Pulmonary artery endothelial cell (primary cell): ENCODE measurements at places on chromosomes 3 and 15. TPM values are rescaled to one million over a fixed set of nuclear protein-coding genes. Genes with fewer than 3 reads are reported as not detected.

ADAMTSL3 gene
- not detected in 2 replicates for total RNA-seq

CLDN18 gene
- total RNA-seq, result not detected in 2 replicates

ADAMTS17 gene
- total RNA-seq, result 0.13 and 0.14 TPM in 2 replicates

ITIH4 gene
- total RNA-seq, result 0.49 and 0.53 TPM in 2 replicates

DNASE1L3 gene
- 0.07 and 0.20 TPM in 2 replicates for total RNA-seq

SQOR gene
- total RNA-seq, result 94.7 and 101 TPM in 2 replicates

NGLY1 gene
- total RNA-seq, result 37.3 and 42.1 TPM in 2 replicates

CMTM8 gene
- 2.6 and 2.8 TPM in 2 replicates for total RNA-seq

SCAPER gene
- total RNA-seq, result 5.9 and 7.7 TPM in 2 replicates

SCN11A gene
- 0.07 TPM in 1 of 2 replicates, not detected in the other for total RNA-seq

BFSP2 gene
- not detected in 2 replicates for total RNA-seq

BHLHE40 gene
- total RNA-seq, result 12.0 and 13.2 TPM in 2 replicates

PRR23B gene
- total RNA-seq, result not detected in 2 replicates

BCL2A1 gene
- total RNA-seq, result 0.21 and 2.1 TPM in 2 replicates

PRSS50 gene
- not detected in 2 replicates for total RNA-seq

TLR9 gene
- 0.04 TPM in 1 of 2 replicates, not detected in the other for total RNA-seq
